Natural killer cell (primary cell): ENCODE measurements at places on chromosomes 5 and 9. TPM values are rescaled to one million over a fixed set of nuclear protein-coding genes. Genes with fewer than 3 reads are reported as not detected.

GRCh38 chr5:151312756-151313324, 9.3 kb upstream of the SLC36A3 start:
- no peak overlapping the region for H3K27ac ChIP-seq
- peaks cover 4% of the 10 kb centered on the region for H3K27me3 ChIP-seq
- H3K4me1 ChIP-seq = no peaks in the 10 kb centered on the region
- DNase-seq = no peak
- H3K4me3 ChIP-seq = no peak overlapping the region

DNA sequence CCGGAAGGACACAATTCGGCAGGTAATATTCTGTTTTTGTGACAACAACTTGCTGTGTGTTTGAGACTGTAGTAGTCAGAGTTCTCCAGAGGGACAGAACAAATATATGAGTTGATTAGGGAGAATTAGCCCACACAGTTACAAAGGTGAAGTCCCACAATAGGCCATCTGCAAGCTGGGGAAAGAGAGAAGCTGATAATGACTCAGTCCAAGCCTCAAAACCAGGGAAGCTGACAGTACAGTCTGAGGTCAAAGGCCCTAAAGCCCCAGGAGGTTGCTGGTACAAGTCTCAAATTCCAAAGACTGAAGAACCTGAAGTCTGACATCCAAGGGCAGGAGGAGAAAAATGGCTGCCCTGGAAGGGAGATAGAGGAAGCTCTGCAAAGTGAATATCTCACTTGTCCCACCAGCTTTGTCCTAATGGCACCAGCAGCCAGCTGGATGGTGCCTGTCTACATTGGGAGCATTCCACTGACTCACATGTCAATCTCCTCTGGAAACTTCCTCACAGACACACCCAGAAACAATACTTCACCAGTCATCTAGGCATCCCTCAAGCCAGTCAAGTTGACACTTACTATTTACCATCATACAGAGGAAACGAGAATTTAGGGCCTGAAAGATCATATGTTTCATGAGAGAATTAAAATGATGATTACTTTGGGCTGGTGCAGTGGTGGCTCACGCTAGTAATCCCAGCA, 36.3 kb upstream of the CTXN3 start:
- H3K4me3 ChIP-seq = no peak overlapping the region
- no peak for DNase-seq
- no peaks in the 10 kb centered on the region for H3K36me3 ChIP-seq
- no peak overlapping the region for H3K27ac ChIP-seq
- H3K4me1 ChIP-seq = no peaks in the 10 kb centered on the region

DNA sequence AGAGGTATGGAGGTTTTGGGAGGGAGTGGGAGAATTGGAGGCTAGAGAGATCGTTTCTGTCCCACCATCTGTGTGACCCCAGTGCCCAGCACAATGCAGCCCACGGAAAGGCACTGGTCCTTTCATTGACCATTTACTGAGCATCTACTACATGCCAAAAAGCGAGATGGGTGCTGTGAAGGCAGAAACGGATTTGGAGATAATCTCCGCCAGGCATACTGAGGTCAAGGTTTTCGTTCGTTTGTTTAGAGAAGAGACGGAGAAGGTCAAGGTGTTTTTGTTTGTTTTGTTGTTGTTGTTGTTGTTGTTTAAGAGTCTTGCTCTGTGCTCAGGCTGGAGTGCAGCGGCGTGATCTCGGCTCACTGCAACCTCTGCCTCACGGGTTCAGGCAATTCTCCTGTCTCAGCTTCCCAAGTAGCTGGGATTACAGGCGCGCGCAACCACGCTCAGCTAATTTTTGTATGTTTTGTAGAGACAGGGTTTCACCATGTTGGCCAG, 593 bp upstream of the ZBTB43 start:
- H3K27ac ChIP-seq = peak overlapping the region; percentile 90
- peaks cover 15% of the 10 kb centered on the region for H3K4me1 ChIP-seq
- peak; percentile 16 for DNase-seq
- peaks cover 5% of the 10 kb centered on the region for H3K36me3 ChIP-seq
- no peaks in the 10 kb centered on the region for H3K27me3 ChIP-seq

DNA sequence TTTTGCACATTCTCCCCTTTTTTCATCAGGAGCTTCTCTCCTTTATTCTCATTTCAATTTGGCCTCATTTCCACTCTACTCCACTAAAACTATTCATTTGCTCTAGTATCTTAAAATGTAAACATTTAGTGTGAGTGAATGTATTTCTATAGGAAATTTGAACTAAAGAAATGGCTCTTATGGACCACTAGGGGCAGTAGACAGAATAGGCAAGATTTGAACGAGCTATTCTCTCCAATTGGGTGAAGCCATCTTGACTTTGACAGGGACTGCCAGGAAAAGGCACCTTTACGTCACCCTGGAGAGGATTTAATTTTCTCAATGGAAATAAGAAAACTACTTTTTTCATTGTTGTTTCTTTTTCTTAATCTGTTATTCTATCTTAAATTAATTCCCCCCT, 666.3 kb downstream of the DNAH5 start:
- no peaks in the 10 kb centered on the region for H3K4me1 ChIP-seq
- H3K27me3 ChIP-seq = no peaks in the 10 kb centered on the region
- no peaks in the 10 kb centered on the region for H3K36me3 ChIP-seq

GRCh38 chr9:23123048-23123632, 676.5 kb downstream of the DMRTA1 start:
- no peaks in the 10 kb centered on the region for H3K4me1 ChIP-seq
- no peak for DNase-seq
- H3K36me3 ChIP-seq = no peaks in the 10 kb centered on the region
- H3K27me3 ChIP-seq = no peaks in the 10 kb centered on the region

- no peak for DNase-seq
- no peak overlapping the region for H3K4me3 ChIP-seq
- no peaks in the 10 kb centered on the region for H3K27me3 ChIP-seq
- H3K27ac ChIP-seq = no peak overlapping the region
These were observed 287.6 kb upstream of the ADRA1B start for GRCh38 chr5:159628703-159629102.

DNA sequence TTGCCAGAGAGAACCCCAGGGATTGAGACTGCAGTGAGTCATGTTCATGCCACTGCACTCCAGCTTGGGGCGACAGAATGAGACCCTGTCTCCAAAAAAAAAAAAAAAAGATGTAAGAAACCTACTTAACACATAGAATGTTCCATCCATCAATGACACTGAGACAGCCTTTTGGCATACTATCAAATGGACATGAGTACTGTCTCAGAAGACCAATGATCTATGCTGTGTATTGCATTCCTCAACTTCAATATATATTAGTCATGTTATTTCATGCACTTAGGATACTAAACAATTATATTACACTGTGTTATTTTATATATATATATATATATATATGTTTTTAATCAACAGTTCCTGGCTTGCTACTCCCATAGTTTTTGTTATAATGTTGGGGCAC, 57.1 kb upstream of the ANKH start:
- DNase-seq = no peak
- H3K27ac ChIP-seq = no peak overlapping the region
- no peaks in the 10 kb centered on the region for H3K27me3 ChIP-seq
- H3K4me1 ChIP-seq = peaks cover 9% of the 10 kb centered on the region

- H3K27me3 ChIP-seq = no peaks in the 10 kb centered on the region
- DNase-seq = no peak
- H3K36me3 ChIP-seq = no peaks in the 10 kb centered on the region
- no peaks in the 10 kb centered on the region for H3K4me1 ChIP-seq
- H3K27ac ChIP-seq = no peak overlapping the region
These were observed 25.7 kb upstream of the FBXL7 start for GRCh38 chr5:15474143-15474719.

The OGN gene
- 0.33 TPM for total RNA-seq

The LRRTM2 gene
- total RNA-seq = 0.43 TPM

The FGF18 gene
- total RNA-seq = 0.25 TPM

The IL31RA gene
- total RNA-seq = not detected

The FRMD3 gene
- 2.4 TPM for total RNA-seq

The POU5F2 gene
- total RNA-seq = 4.4 TPM

The DNAH5 gene
- total RNA-seq = not detected

The ZCCHC10 gene
- 18.4 TPM for total RNA-seq

The ZNG1E gene
- total RNA-seq = 26.7 TPM

The BTNL9 gene
- total RNA-seq = not detected

The ZDHHC12 gene
- 37.1 TPM for total RNA-seq
